ENCODE measurements at places on chromosomes 1 and 21.

- no peak for DNase-seq
Measured at GRCh38 chr1:101971304-101971703, 25.4 kb downstream of the OLFM3 start.

- peak; percentile 34 for DNase-seq
Measured at GRCh38 chr1:225458222-225458631, 30.4 kb upstream of the LBR start.

- no peak for DNase-seq
Measured at GRCh38 chr1:218366322-218367052, 21.4 kb downstream of the TGFB2 start.

GRCh38 chr1:6041432-6042062, 4.1 kb upstream of the KCNAB2 start:
- no peak for DNase-seq

- no peak for DNase-seq
Measured at GRCh38 chr1:50548243-50548642, 125.0 kb upstream of the DMRTA2 start.

GRCh38 chr1:24775348-24775747, 30.1 kb downstream of the CLIC4 start:
- no peak for DNase-seq

- peak; percentile 50 for DNase-seq
Measured at GRCh38 chr1:7886405-7886745, 33.5 kb upstream of the UTS2 start.

- DNase-seq, result no peak
Measured at GRCh38 chr21:15164678-15165303, 100.0 kb upstream of the NRIP1 start.
